ENCODE measurements at places on chromosomes 7 and 10.
A peak's percentile ranks its signal among the peaks of the same experiment; 100 is the strongest.

GRCh38 chr7:23293500-23294073 lies 5.6 kb upstream of the MALSU1 start:
- no peak for DNase-seq

- DNase-seq: peak; percentile 24
These were observed 27.1 kb downstream of the DUSP5 start for GRCh38 chr10:110524859-110525232.

GRCh38 chr10:69318106-69318866 lies 40.0 kb downstream of the HK1 start:
- DNase-seq: peak; percentile 68

DNA sequence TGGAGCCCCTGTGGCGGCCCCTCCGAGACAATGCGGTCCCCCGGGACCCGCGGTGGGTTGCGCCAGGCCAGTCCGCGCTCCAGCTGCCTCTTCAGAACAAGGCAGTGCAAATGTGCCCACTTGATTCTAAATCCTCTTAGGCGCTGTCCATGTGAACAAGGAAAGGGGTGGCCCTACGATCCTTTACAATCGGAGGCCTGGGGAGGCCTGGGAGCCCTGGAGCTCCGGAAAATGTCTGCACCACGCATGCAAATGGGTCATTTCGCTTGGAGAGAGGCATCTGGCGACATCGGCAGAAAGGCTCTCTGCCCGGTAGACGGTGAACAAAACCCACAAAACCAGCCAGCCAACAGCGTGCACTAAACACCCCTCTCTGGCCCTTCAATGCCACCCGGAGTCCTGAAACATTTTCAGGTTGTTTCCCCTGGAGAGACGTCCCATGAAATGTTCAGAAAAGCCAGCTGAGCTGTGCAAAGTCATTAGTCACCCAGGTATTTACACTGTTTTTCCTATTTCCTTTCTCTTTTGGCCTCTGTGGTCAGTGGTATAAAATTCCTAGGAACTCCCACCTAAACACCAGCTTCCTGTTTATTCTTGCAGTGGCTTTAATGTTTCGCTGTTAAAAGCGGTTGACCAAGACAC lies 102.8 kb upstream of the ZNF438 start:
- peak; percentile 86 for DNase-seq

- no peak for DNase-seq
These were observed 51.0 kb downstream of the GNAT3 start for GRCh38 chr7:80460857-80461256.

DNA sequence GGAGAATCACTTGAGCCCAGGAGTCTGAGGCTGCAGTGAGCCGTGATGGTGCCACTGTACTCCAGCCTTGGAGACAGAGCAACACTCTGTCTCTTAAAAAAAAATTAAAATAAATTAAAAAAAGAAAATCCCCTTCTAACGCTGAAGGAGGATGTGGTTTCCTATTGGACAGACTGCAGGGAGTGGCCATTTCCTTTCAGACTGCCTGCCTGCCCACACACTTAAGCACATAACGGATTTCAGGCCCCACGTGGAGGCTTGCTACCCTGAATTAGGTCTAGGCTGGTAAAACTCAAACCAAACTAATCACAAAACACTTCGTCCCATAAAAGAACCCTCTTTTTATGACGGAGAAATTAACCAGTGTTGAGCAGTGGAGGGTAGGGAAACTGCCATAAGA lies 34.0 kb downstream of the GATA3 start:
- DNase-seq: no peak

GRCh38 chr10:53162856-53163255 lies 390.3 kb upstream of the MBL2 start:
- DNase-seq: no peak

DNA sequence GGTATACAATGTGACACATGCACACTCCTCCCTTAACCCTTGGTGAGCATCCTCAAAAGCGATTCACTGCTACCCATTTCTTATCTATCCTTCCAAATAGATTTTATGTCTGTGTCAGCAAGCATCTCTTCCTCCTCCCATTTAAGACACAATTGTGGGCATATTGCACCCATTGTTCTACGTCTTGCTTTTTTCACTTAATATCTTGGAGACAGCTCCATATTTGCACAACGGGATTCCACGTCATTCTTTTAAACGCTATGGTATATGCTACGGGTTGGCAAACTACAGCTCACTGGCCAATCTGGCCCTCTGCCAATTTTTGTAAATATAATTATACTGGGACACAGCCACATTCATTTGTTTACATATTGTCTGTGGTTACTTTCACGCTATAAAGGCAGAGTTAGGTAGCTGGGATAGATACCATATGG lies 88.6 kb downstream of the RNF216 start:
- peak; percentile 62 for DNase-seq

GRCh38 chr10:16945593-16945992 lies 128.4 kb upstream of the RSU1 start:
- no peak for DNase-seq

DNA sequence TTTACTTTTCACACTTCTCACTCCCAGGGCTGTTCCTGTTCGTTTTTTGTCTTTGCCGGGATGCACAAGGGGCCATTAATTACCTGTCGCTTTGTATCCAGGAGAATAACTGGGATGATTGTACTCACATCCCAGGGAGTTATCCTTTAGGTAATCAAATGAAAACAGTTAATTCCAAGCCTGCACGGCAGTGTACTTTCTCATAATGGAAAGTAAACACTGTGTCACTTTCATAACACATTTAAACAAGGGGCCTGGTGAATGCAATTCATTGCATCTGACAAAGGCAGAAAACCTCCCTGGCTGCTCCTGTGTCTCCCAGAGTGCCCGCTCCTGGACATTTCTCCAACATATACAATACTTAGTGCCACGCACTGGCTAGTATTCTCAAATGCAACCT lies 138.7 kb upstream of the CELF2 start:
- DNase-seq: no peak

DNA sequence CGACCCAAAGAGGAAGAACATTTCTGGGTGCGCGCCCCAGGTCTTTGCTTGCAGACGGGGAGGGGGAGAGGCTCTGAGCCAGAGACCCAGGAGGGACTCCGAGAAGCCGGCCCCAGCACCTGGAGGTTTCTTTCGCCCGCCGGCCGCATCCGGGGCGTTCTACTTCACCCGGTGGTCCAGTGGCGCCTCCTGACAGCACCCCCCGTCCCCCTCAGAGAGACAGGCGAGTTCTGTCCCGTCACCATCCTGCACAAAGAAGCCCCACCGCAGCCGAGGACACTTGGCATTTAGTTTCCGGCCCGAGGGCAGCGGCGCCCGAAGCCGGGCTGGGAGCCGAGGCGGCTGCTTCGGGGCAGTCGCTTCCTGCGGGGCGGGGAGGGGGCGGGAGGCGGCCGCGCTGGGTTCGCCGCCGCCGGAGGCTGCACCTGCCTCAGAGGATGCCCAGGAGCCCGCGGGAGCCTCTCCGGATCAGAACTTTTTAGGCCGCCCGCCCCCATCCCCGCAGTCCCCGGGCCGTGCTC lies at the start of gene TMEM178B:
Gene TMEM178B (plus strand): TSS at position 424 of the 521 bp plus-strand sequence.
- no peak for DNase-seq

- DNase-seq: peak; percentile 57
These were observed 14.0 kb upstream of the SLC18A2 start for GRCh38 chr10:117226813-117227451.

GRCh38 chr10:79275431-79275851 lies 71.8 kb upstream of the PPIF start:
- no peak for DNase-seq

GRCh38 chr10:88071879-88072278 lies 208.5 kb downstream of the PTEN start:
- no peak for DNase-seq

DNA sequence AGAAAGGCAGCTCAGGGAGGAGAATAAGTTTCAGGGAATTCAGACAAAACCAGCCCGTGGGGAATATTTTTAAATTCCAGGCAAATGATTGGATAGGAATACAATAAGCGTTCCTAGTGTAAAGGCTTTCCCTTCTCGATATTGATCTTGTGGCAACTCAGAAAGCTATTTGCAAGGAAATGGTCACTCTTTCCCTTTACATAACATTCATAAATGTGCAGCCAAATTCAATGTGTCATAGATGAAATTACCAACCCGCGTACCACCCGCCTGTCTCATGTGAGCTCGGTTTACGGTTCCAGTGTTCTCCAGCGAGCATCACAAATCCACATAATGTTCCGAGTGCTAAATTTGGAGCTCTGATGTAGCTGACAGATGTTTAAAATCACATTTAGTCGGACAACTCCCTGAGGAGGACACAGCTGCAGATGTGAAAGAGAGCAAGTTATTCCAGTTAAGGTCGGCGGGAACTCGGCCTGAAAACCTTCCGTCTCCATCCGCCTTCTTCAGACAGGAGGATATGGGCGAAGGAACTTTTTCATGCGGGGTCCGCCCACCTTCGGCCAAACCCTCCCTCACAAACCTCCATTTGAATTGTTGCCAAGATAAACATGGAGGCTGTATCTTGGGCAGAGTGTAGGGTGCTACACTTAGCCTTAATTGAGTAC lies 327.0 kb downstream of the RNLS start:
- DNase-seq: no peak

- DNase-seq: no peak
These were observed 299.9 kb upstream of the ZMIZ1 start for GRCh38 chr10:78768876-78769275.

- DNase-seq: no peak
These were observed 84.8 kb upstream of the ASAH2 start for GRCh38 chr10:50336140-50336539.

GRCh38 chr7:25189197-25189596 lies 39.1 kb downstream of the NPVF start:
- no peak for DNase-seq
